ENCODE measurements at places on chromosomes 11 and 22. TPM values are rescaled to one million over a fixed set of nuclear protein-coding genes. Genes with fewer than 3 reads are reported as not detected.

DNA sequence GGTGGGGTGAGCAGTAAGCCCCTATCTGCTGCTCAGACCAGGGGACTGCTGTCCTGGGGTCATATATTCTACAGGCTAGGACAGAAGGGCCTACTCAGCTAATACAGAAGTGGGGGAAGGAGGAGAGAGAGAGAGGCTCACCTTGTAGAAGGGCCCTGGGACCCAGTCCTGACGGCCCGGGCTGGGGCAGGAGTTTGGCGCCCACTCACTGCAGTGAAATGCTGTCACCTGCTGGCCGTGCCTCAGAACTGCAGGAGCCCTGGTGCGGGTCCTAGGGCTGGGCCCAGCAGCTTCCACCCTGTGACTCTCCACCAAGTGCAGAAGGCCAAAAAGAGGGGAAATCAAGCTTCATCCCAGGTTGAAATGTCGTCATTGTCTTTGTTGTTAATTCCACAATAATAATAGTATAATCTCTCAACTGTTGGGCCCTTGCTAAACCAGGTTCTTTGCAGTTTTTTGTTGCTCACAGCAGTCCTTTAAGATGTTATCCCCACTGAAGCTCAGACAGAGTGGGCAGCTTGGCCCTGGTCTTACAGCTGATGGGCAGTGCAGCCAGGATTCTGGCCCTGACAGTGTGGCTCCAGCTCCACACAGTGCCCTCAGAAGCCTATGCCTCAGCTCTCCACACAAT lies 29.6 kb downstream of the TRIM29 start:
- no peak overlapping the region for H3K4me3 ChIP-seq
- DNase-seq: peak; percentile 90
- no peaks in the 10 kb centered on the region for H3K27me3 ChIP-seq

DNA sequence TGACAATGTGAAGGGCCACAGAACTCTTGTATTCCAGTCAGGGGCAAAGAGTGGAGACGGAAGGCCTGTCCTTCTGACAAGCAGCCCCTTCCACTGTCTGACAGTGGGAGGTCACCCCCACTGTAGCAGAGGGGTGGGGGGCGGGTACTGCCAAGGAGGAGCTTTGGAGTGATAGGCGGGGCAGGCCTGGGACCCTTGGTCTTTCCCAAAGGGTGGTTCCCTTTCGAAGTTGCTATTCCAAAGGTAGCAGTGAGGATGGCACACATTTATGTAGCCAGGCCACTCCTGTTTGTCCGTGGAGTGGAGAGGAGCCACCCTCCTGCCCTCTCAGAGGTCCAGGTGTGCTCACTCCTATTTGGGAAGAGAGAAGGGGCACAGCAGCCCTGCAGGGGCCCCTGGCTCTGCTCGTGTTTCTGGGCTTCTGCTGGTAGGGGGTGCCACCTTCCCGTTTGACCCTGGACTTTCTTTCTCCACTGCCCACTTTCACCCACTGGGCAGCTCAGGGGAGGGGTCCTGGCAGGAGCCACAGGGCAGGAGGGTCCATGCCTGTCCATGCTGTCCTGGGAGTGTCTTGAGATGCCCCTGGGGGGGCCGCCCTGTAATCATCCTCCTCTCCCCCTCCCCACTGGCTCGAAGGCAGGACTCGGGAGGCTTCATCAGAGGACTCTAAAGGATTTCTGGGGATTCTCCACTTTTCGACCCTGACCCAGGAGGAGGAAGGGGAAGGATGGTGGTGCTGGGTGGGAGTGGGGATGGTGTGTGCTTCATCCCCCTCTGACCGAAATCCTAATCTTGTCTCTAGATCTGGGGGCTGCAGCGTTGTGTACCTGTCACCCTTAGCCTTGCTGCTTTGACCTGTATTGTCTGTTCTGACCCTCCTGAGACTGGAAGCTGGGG lies 994 bp downstream of the TAGLN start:
- no peaks in the 10 kb centered on the region for H3K27me3 ChIP-seq
- no peak overlapping the region for H3K27ac ChIP-seq
- peaks cover 3% of the 10 kb centered on the region for H3K36me3 ChIP-seq
- peaks cover 3% of the 10 kb centered on the region for H3K4me1 ChIP-seq

DNA sequence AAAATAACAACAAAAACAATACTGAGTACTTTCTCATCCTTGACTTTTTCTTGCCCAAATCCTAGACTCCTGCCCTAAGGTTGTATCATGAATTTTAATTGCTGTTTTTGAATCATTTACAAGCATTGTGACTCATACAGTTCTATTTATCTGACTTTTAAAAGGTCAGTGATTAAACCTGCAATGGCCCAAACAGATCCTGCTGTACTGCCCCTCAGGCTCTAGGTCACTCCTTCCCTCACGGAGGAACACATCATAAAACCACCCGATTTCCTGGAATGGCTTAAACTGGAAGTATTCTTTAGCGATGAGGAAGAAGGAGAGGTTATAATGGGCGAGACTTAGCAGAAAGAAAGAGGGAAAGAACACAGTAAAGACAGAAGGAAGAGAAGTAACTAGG lies 12.3 kb downstream of the ARFGAP3 start:
- H3K4me3 ChIP-seq: no peak overlapping the region
- no peaks in the 10 kb centered on the region for H3K27me3 ChIP-seq
- peak overlapping the region; percentile 2 for H3K27ac ChIP-seq
- peaks cover 15% of the 10 kb centered on the region for H3K4me1 ChIP-seq
- peaks cover 39% of the 10 kb centered on the region for H3K36me3 ChIP-seq

The LMNTD2 gene
- 2.7 TPM for total RNA-seq

GRCh38 chr22:30867746-30868662 lies 100.6 kb downstream of the MORC2 start:
- H3K27me3 ChIP-seq: no peaks in the 10 kb centered on the region
- no peak overlapping the region for H3K4me3 ChIP-seq
- H3K4me1 ChIP-seq: no peaks in the 10 kb centered on the region
- DNase-seq: peak; percentile 22
- H3K27ac ChIP-seq: no peak overlapping the region

DNA sequence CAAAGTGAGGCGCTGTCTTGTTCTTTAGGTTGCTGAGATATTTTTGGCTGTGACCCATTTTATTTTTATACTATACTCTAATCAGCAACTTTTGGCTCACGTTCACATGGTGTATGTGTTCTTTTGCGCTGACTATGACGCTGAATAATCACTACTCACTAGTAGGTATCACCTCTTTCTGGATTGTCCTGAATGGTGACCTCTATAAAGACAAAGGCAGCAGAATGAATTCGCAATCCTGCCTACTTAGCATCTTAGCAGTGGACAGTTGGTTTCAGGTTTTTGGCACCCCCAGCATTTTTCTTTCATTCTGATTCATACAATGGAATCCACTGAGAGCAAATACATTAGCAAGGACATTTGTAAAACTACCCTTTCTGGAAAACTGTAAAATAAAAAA lies 351.3 kb downstream of the JRKL start:
- H3K27ac ChIP-seq: no peak overlapping the region
- H3K4me3 ChIP-seq: no peak overlapping the region
- no peaks in the 10 kb centered on the region for H3K4me1 ChIP-seq

- no peak for DNase-seq
- no peaks in the 10 kb centered on the region for H3K4me1 ChIP-seq
- no peaks in the 10 kb centered on the region for H3K36me3 ChIP-seq
- H3K27me3 ChIP-seq: no peaks in the 10 kb centered on the region
- no peak overlapping the region for H3K4me3 ChIP-seq
These were observed 48.5 kb upstream of the BMAL1 start for GRCh38 chr11:13229136-13229535.

The GRAMD1B gene
- total RNA-seq: 1.2 TPM

GRCh38 chr11:127875131-127875530 lies 712.2 kb downstream of the ETS1 start:
- no peaks in the 10 kb centered on the region for H3K4me1 ChIP-seq
- H3K27me3 ChIP-seq: no peaks in the 10 kb centered on the region
- H3K36me3 ChIP-seq: no peaks in the 10 kb centered on the region
- no peak overlapping the region for H3K4me3 ChIP-seq

The CRYBB2 gene
- total RNA-seq: not detected

The MCAM gene
- total RNA-seq: 17.2 TPM

- H3K4me3 ChIP-seq: no peak overlapping the region
- H3K27ac ChIP-seq: no peak overlapping the region
- no peaks in the 10 kb centered on the region for H3K27me3 ChIP-seq
- DNase-seq: no peak
These were observed 375.6 kb downstream of the LARGE1 start for GRCh38 chr22:33544707-33545106.

The CHRM4 gene
- total RNA-seq: 0.08 TPM

- no peaks in the 10 kb centered on the region for H3K27me3 ChIP-seq
- no peak overlapping the region for H3K27ac ChIP-seq
- DNase-seq: no peak
- H3K36me3 ChIP-seq: no peaks in the 10 kb centered on the region
These were observed 12.6 kb downstream of the CHST1 start for GRCh38 chr11:45652781-45653180.

The OR52B6 gene
- not detected for total RNA-seq

- H3K27me3 ChIP-seq: no peaks in the 10 kb centered on the region
- no peak for DNase-seq
- no peaks in the 10 kb centered on the region for H3K4me1 ChIP-seq
- H3K36me3 ChIP-seq: no peaks in the 10 kb centered on the region
These were observed 84.6 kb upstream of the ANO3 start for GRCh38 chr11:26247340-26247739.

GRCh38 chr22:46612904-46613605 lies 7.1 kb upstream of the GRAMD4 start:
- peaks cover 4% of the 10 kb centered on the region for H3K4me1 ChIP-seq
- DNase-seq: no peak
- no peak overlapping the region for H3K27ac ChIP-seq
- no peak overlapping the region for H3K4me3 ChIP-seq
- no peaks in the 10 kb centered on the region for H3K36me3 ChIP-seq
- no peaks in the 10 kb centered on the region for H3K27me3 ChIP-seq

DNA sequence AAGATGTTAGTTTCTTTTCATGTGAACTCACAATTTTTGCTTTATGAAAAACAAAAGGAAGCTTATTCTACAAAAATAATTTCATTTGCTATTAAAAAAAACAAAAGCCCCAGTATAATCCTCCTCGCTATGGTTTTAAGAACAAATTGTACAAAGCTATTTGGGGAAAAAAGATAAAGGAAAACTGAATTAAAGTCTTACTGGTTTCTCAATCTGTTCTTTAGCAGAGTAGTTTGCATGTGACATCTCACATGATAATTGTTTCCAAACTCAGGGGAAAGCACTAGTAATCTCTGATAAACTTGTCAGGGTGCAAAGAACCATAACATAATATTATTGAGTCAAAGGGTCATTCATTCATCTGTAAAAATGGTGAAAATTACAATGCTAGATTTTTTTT lies 2.9 kb upstream of the DDI1 start:
- peaks cover 11% of the 10 kb centered on the region for H3K4me1 ChIP-seq
- no peak overlapping the region for H3K27ac ChIP-seq
- no peak overlapping the region for H3K4me3 ChIP-seq
- H3K36me3 ChIP-seq: no peaks in the 10 kb centered on the region

- no peak overlapping the region for H3K4me3 ChIP-seq
- H3K27me3 ChIP-seq: no peaks in the 10 kb centered on the region
- DNase-seq: no peak
These were observed 41.6 kb downstream of the AHNAK start for GRCh38 chr11:62505059-62505439.

- no peaks in the 10 kb centered on the region for H3K36me3 ChIP-seq
- H3K27me3 ChIP-seq: no peaks in the 10 kb centered on the region
- H3K4me3 ChIP-seq: no peak overlapping the region
- DNase-seq: peak; percentile 33
- no peak overlapping the region for H3K27ac ChIP-seq
- H3K4me1 ChIP-seq: no peaks in the 10 kb centered on the region
These were observed 4.1 kb downstream of the GNAZ start for GRCh38 chr22:23074451-23074850.

- no peaks in the 10 kb centered on the region for H3K36me3 ChIP-seq
- no peak for DNase-seq
- H3K27ac ChIP-seq: no peak overlapping the region
- H3K4me3 ChIP-seq: no peak overlapping the region
These were observed 50.4 kb downstream of the DBX1 start for GRCh38 chr11:20109731-20110445.

DNA sequence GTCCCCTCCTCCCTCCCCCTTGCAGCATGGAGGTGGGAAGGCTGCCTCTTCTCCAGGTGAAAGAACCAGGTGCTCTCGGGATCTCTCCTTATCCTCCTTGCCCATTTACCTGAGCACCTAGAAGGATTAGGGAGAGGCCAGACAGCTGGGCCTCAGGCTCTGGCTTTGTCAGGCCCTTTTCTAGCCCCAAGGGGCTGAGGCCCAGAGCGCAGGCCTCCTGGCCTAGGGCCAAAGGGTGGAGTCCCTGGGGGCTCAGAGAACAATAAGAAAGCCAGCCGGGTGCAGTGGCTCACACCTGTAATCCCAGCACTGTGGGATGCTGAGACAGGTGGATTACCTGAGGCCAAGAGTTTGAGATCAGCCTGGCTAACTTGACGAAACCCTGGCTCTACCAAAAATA lies 5.4 kb upstream of the TTLL1 start:
- H3K36me3 ChIP-seq: no peaks in the 10 kb centered on the region
- no peak overlapping the region for H3K4me3 ChIP-seq
- no peaks in the 10 kb centered on the region for H3K27me3 ChIP-seq

- H3K4me1 ChIP-seq: peaks cover 77% of the 10 kb centered on the region
- no peaks in the 10 kb centered on the region for H3K36me3 ChIP-seq
- no peak for DNase-seq
- H3K4me3 ChIP-seq: no peak overlapping the region
These were observed 22.0 kb downstream of the PACSIN2 start for GRCh38 chr22:42992886-42993479.

The TRPC6 gene
- total RNA-seq: 0.37 TPM

DNA sequence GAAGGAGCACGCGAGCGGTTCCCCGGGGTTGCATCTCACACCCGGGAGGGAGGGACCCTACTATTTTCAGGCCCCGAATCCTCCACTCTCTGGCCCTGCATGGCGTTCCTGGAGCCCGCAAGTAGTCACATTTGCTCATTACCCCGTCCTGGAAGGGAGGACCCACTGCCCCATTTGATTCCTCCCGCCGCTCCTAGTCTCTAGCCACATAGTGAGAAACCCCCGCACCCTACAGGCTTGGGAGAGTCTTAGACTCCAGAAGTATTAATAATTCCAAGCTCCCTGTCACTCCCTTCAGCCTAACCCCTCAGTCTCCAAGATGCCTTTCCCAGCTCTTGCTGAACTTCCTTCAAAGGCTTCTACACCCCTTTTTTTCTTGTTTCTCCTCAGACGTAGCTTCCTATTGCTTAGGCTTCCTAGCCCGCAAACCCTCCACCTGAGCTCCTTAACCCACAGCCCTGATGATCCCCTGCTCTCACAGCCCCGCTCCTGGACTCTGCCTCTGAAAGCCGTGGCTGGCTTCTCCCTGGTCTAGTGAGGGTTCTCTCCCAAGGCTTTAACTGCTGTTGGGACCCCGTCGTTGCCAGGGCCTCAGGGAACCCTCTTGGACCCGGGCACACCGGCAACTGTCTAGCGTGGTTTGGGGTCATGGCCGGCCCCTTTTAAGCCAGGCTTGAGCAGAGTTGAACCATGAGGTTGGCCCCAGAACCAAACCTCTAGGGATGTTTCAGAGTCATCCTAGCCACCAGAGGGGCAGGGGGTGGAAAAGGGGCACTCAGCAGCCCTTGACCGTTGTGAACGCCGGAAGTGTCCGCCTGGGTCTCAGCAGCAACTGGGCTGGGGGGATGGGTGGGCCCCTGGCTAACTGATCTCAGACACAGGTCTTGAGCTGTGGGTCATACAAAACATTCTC lies 862 bp downstream of the GGA1 start:
- peaks cover 19% of the 10 kb centered on the region for H3K4me1 ChIP-seq
- peak overlapping the region; percentile 95 for H3K27ac ChIP-seq
- no peaks in the 10 kb centered on the region for H3K27me3 ChIP-seq
- no peaks in the 10 kb centered on the region for H3K36me3 ChIP-seq
- DNase-seq: no peak

The PHOX2A gene
- total RNA-seq: 0.35 TPM

The FGF3 gene
- not detected for total RNA-seq

Data from pancreas (tissue), 10 donors.